Hematopoietic multipotent progenitor cell treated with erythropoietin and hydrocortisone succinate and interleukin-3 and kit ligand, for 8 days (in vitro differentiated cells): ENCODE measurements at places on chromosomes 12 and 14.

DNA sequence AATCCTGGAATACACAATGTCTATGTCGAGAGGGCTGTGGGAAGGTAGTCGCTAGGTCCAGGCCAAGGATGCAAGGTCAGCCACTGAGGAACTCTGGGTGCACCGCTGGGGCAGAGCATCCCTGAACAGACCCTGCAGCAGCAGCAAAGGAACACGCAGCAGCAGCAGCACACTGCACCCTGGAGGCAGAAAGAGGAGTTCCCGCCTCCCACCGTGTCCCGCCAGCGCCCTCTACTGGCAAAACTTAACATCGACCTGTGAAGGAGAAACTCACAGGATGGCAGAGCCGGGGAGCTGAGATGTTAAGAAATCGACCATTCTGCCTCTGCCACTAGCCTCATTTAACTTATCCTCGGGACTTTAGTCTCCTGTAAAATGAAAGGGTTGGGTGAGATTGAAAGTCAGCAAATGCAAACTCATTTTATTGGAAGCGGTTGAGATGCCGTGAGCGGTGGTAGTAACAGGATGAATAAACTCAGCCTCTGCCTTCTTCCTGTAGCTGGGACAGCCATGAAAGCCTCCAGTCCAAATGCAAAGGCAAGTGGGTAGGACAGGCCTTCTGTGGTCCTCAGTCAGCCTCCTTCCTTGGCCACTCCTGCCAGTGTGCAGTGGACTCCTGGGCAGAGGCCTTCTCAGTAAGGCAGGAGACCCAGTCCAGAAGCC lies 45.6 kb downstream of the STAB2 start:
- peak; percentile 75 for DNase-seq

GRCh38 chr12:118741194-118741593 lies 240.1 kb upstream of the SRRM4 start:
- no peak for DNase-seq

- no peak for DNase-seq
Measured at GRCh38 chr12:27571463-27571862, 47.5 kb downstream of the PPFIBP1 start.

DNA sequence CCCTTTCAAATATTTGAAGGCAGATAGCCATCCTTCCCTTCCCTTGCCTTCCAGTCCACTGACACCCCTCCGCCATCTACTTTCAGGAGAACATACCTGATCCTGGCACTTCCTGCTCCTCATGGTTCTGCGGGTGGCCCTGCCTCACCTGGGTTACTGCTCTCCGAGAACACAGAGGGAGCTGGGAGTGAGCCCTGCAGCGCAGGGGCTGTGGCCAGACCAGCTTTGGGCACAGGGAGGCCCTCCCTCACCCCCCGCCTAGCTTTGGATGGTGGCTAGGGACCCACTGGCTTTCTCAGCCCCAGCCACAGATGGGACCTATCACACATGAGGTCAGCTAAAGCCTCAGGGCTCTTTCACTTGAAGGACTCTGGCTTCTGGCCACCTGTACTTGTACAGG lies 12.4 kb downstream of the IQSEC3 start:
- DNase-seq, result no peak

- DNase-seq, result peak; percentile 11
Measured at GRCh38 chr12:45827974-45828373, 98.5 kb downstream of the ARID2 start.

DNA sequence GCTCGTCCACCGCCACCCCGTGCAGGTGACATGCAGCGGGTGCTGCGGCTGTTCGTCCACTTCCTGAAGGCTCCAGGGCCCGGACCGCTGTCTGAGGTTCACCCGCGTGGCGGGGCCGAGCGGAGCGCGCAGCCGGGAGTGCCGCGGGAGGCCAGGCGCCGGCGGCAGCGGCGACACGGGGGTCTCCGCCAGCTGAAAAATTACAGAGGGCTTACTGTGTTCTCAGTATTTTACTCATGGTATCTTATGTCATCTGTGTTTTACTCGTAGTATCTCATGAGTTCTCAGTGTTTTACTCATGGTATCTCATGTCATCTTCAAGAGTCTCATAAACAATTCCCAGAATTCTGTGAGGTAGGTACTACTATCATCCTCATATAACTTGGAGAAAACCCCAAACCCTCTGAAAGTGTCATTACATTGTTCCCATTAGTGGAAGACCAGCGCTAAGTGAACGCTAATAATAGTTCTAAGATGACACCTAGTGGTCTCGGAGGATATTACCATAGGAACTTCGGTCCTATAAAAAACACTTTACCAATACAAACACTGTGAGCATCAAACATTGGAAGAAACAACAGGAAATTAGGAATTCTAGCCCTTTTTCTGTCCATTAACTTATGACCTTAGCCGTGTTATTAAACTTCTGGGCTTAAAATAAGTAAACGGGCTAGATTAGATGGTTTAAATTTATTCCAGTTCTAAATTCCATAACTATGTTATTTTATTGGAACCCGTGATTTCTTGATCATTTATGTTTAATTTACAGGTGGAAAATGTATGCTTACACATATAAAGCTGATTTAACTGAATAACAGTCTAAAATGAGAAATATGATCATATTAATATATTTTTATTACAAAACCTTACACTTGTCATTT lies 32.4 kb downstream of the AK7 start:
- peak; percentile 91 for DNase-seq

GRCh38 chr12:62774794-62775193 lies 160.2 kb downstream of the PPM1H start:
- no peak for DNase-seq

DNA sequence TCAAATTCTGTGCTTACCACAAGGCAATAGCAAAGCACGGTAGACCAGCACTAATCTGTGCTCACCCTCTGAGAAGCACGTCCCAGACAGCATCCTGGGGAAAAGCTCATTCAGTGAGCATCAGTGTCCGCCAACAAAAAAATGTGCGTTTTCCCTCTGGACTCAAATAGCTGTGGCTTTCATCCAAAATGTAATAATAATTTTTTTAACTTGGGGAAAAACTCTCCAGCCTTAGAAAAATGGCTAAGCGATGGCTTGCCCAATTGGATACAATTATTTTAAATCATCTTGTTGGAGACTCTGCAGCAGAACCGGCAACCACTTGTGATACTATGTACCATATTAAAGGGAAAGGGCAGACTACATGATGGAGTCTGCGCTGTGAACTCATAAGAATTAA lies 1.1 kb upstream of the KRT77 start:
- no peak for DNase-seq

GRCh38 chr12:63968673-63969072 lies 124.2 kb downstream of the SRGAP1 start:
- DNase-seq, result no peak

GRCh38 chr12:49219417-49220026 lies 30.6 kb upstream of the TUBA1A start:
- DNase-seq, result no peak

DNA sequence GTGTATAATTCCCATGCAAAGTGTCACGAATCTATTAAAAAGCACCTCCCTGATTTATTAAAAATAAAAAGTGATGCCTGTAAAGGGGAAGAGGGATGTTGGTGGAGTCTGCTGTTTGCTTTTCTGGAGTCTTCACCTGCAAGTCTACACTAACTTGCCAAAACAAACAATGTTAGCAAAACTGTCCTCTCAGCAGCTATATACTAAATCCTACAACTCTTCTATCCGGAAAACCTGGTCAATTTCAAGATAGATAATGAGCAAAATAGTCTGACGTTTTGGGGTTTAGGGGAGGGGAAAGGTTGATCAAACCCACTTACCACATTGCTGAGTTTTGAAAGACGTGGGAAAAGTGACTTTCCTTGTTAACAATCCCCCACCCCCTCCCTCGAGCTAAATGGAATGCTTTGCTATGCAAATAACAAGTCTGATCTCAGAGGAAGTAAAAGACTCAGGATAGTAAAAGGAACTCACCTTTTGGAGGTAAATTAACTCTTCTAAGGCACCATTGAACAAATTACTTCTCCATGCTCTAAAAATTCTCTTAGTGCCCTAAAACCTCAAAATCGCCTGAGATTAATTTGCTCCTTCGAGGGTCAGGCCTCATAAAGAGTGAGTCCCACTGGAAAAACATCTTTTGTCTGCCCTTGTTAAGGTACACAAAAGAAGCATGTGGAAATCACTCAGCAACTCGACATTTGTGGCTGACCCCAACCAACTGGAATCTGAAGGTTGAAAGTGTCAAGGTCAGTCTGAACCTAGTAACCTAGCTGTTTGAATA lies 13.5 kb downstream of the BMP4 start:
- DNase-seq, result no peak

DNA sequence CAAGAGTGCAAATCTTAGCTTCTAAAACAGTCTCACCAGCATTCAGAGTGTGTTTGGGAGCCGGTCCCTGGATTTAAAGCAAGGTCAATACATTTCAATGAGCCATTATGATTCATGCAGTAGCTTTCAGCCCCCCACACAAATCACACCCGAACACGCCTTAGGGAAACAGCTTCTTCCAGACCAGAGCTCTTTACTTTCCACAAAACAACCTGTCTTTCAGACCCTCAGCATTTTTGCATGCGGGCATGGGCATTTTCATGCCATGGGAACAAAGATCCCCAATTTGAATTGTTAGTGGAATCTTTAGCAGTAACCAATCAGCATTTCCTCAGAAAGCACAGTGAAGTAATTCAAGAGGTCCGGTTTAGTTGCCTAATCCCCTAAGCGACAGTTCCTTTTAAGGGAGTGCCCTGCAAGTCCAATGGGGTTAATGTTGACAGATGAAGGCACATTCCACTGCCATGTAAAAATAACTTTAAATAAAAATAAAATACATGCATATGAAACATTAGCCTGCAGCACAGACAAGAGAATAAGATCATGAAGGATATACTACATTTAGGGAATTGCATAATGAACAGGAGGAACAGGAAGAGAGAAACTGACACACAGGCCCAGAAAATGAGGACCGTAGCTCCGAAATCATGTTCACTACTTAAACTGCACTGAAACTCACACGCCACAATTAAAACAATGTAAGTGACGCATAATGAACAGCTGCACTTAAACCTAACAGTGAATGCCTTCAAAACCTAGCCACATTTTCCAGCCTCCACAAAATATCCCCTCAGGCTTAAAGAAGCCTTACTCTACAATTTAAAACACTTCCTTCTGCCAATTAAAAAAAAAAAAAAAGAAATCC lies 4.0 kb downstream of the VPS37B start:
- DNase-seq, result no peak

DNA sequence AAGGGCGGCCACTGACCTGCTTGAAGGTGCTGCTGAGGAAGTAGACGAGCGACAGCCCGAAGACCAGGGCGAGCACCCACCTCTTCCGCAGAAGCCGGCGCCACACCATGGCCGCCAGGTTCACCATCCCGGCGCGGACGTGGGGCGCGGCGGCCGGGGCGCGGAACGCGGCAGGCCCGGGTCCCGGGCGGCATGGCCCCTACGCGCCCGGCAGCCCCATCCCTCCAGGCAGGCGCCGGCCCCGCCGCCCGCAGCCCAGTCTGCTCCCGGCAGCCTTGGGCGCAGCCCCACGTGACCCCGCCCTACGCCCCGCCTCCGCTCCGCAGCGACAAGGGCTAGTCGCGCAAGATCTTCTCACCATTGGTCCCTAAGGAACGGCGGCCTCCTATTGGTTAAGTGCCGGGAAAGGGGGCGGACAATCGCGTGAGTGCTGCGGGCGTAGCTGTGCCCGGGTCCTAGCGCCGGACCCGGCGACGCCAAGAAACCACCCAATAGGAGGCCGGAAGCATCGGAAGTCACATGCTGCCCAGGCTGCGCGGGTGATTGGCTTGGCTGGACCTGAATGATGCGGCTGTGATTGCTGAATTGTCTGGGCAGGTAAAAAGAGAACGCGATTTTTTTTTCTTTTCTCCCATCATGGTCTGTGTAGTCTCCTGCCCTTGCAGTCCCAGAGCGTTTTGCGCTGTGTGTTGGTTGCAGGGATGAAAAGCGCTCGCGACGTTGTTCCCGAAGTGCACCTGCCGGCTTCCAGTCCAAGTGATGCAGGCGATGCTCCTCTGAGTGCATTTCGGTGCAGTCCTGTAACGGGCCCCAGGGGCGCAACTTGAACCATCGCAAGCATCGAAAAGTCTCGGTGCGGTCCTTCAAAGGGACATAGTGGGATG lies at the start of the genes RNFT2 and SPRING1:
RNFT2 (plus strand) TSS at position 542 of the 884 bp plus-strand sequence. CDS start 2,183 bp downstream, outside the sequence.
SPRING1 (minus strand) TSS at position 296 of the 884 bp plus-strand sequence; CDS start at position 127, 169 bp downstream.
- peak; percentile 99 for DNase-seq

DNA sequence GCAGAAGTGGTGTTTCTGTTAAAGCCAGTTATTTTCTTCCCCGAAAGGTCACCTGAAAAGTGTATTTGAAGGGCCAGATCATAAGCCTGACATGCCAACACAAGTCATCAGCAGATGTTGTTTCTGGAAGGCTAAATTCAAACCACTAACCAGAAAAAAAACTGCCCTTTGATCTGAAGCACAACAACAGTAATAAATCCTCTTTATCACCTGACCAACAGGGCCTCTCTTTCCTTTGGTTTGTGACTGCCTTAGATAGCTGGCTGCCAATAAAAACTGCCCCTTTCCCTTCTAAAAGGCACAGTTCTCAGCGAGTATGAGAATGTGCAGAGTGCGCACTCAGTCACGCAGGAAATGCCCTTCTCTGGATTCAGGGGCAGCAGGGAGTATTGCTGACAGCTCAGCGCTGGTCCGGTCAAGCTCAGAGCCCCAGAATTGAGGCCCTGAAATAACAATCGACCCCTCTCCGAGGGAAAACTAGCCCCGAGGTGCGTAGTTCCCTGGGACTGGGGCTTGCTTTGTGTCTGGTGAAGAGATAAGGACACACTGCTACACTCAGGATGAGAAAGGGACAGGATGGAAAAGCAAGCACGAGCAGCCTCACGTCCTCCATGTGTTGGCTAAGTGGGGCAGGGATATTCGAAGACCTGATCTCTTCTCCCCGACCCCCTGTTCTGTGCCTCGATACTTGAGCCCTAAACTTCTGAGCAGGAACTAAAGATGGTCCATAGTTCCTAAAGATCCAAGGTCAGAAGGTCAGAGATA lies 184.2 kb upstream of the GZMB start:
- peak; percentile 21 for DNase-seq

DNA sequence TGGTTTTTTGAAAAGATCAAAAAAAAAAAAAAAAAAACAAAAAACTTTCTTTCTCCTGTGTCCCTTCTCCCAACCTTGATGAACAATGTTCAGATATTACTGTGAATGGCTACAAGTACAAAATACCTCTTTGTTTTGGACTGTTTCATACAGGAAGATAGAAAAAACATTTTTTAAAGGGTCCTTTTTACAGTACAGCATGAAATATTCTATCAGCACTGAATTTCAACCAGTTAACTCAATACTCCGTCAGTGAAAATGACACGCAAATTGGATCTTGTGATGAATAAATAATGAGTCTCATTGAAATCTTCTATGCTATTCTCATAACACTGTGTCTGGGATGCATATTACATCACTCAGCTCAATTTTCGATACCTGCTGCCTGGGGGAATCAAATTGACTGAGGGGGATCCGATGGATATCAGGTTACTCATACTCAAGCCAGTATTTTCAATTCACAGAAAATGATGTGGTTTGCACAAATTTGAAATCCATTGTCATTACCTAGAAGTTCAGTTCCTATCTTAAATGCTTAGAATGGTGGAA lies 179.6 kb downstream of the TMTC2 start:
- no peak for DNase-seq
